AML-193 (cell line): ENCODE measurements at places on chromosomes 5 and 9.

DNA sequence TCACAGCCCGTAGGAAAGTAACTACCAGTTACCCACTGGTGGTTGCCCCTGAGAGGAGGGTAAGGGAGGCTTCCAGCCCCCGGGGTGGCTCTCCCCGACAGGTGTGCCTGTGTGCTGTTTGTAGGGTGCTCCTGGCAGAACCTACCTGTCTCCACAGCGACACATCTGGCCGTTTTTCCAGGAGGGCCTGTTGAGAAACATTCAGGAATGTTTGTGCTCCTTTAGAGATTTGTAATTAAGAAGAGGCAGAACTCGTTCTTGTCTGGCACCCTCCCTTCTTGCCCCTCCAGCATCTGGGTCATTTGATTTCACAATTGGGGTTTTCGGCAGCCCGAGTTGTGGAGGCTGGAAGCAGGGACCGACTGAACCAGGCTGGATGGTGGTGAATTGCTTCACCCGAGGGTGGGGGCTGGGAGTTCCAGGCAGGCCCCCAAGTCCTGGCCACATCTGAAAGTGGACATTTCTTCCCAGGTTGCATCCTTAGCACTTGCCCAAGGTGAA, 74.2 kb downstream of the WWC1 start:
- no peak for DNase-seq

DNA sequence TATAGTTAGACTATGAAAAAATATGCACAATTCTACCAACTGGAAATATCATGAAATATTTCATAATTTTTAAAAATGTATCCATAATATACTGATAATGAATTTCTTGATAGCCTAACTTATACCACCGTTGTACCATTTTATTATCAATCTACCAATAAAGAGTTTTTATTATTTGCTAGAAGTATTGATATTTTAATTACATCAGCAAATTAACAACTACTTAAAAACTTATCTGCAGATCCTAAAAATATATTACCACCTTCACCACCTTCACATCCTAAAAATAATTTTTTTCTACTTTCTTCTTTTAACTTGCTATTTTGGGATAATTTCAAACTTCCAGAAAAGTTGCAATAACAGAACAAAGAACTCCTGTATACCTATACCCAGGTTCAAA, 21.4 kb downstream of the ATPSCKMT start:
- DNase-seq, result no peak

- DNase-seq, result no peak
Observed at GRCh38 chr9:114720086-114720676, 38.2 kb upstream of the TEX48 start.

- no peak for DNase-seq
Observed at GRCh38 chr5:157222506-157223230, 42.0 kb downstream of the ITK start.

- DNase-seq, result no peak
Observed at GRCh38 chr9:32618261-32618660, 17.2 kb downstream of the TAF1L start.

DNA sequence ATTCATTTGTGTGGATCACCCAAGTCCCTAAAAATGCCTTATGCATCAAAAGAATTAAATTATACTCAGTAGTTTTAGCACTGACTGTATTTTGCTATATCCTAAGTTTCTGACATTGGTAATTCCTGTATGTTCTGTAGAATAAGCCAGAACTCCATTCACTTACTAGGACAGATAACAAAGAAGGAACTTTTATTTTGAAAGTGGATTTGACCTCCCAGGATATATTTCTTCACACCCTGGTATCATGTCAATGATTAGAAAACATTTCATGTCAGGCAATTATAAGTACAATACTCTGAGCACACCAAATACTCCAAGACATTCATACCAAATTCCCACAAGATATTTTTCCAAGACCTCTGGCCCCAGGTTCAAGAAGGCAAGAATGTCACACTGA, 28.7 kb upstream of the MYOT start:
- no peak for DNase-seq

- DNase-seq, result no peak
Observed at GRCh38 chr9:99070681-99071080, 34.2 kb upstream of the TGFBR1 start.

- no peak for DNase-seq
Observed at GRCh38 chr5:91141642-91142041, 241.5 kb downstream of the ARRDC3 start.

- no peak for DNase-seq
Observed at GRCh38 chr9:115192280-115192679, 74.3 kb upstream of the TNC start.

- DNase-seq, result no peak
Observed at GRCh38 chr5:158234323-158235158, 375.6 kb upstream of the CLINT1 start.

DNA sequence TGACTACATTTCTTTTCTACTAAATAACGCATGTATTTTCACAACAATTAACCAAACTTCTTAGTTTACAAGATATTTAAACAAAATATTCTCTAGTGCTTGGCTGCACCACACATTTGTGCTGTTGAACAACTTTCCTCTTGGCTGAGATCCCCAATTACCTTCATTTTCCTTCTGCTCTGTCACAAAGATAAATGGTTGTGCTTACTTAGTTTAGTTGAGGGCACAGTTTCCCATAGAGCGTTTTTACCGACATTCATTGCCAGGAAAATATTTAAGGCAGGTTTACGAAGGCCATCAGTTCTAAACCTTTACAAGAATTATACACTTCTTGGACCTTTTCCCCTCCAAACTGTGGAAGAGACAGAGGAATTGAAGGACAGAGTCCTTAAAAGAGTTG, 60.7 kb downstream of the PRUNE2 start:
- DNase-seq, result no peak

- DNase-seq, result no peak
Observed at GRCh38 chr9:125746774-125747052, 460 bp upstream of the PBX3 start.

DNA sequence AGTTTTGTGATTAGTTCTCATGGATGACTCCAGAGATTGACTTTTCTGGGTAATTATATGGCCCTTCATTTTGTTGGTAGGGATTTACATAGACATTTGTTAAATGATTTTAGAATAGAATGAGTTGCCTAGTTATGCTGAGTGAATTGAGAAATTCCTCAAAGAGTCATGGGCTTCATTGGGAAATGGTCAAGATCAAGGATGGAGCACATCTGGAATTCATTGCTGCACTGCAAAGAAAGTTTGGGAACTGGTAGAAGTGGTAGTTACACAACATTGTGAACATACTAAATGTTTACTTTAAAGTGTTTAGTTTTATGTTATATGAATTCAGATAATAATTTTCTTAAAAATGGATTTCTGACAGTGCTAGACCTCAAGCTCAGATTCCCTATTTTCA, 46.5 kb downstream of the PIP5K1B start:
- DNase-seq, result no peak

- DNase-seq, result peak; percentile 67
Observed at GRCh38 chr5:77560677-77561263, 68.7 kb upstream of the WDR41 start.

DNA sequence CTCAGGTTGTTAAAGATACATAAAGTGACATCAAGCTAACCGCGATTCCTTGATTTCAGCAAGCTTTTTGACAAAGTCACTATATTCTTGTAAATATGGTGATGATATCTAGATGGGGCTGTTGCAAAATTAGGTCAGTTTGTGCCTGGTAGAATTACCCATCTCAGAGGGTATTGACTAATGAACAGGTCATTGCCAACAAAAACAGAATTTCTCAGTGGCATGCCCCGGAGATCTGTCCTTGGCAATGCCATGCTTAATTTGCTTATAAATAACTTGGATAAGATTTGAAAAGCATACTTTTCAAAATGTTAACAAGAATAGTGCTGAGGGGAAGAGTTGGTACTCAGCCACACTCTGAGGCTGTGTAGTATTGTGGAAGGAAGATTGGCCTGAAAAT, 783.3 kb upstream of the SEMA6A start:
- no peak for DNase-seq

DNA sequence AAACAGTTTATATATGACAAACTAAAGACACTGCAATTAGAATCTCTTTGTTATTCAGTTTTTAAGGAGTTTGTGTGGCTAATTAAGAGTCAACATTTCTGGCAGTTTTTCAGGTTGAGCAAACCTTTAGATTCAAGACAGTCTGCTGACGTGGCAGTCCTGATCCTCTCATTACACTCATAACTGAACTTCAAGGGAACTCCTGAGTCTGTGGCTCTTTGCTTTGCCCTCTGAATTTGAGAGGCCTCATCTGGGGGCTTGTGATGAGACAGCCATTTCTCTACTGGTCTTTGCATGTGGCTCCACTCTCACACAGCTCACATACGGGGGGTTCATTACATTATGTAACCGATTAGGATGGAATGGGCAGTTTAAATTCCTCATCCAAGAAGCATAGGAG, 182.9 kb upstream of the MEF2C start:
- DNase-seq, result no peak

GRCh38 chr5:123906698-123907295, 394.8 kb downstream of the CSNK1G3 start:
- DNase-seq, result no peak

DNA sequence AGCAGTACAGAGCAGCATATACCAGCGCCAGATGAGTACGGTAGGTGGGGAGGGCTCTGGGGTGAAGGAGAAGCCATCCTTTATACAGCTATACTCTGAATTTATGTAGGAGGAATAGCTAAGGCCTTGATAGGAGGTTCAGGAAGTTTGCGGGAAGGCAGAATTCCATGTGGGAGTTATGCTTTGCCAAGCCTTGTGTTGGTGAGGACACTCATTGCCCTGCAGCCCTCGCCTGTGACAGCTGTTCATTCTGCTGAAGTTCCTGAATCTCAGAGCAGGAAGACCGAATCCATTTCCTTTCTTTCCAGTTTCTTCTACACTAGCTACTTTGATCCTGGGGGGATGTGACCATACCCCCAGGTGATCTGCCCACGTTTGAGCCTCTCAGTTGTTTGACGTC, 7.7 kb downstream of the MFAP3 start:
- DNase-seq, result no peak
